ENCODE measurements at places on chromosomes 2 and 18. TPM values are rescaled to one million over a fixed set of nuclear protein-coding genes. Genes with fewer than 3 reads are reported as not detected.
A peak's percentile ranks its signal among the peaks of the same experiment; 100 is the strongest.

The RUFY4 gene
- total RNA-seq, result 1.9 TPM

The ST8SIA5 gene
- 0.09 TPM for total RNA-seq

The SNORC gene
- 4.1 TPM for total RNA-seq

The ADD2 gene
- total RNA-seq, result 24.3 TPM

The FLACC1 gene
- 3.7 TPM for total RNA-seq

The TFCP2L1 gene
- total RNA-seq, result 0.10 TPM

The GREB1L gene
- not detected for total RNA-seq

The GPR35 gene
- total RNA-seq, result 48.2 TPM

The COLEC11 gene
- total RNA-seq, result 0.41 TPM

The AMER3 gene
- not detected for total RNA-seq

The CFC1 gene
- not detected for total RNA-seq

The ST6GAL2 gene
- not detected for total RNA-seq

The TBR1 gene
- total RNA-seq, result 0.05 TPM

The CNDP2 gene
- 211 TPM for total RNA-seq

The SERPINB3 gene
- total RNA-seq, result not detected

- H3K27me3 ChIP-seq, result no peaks in the 10 kb centered on the region
- H3K4me1 ChIP-seq, result no peaks in the 10 kb centered on the region
- H3K36me3 ChIP-seq, result no peaks in the 10 kb centered on the region
Measured at GRCh38 chr2:11376071-11376470, 31.6 kb upstream of the ROCK2 start.

DNA sequence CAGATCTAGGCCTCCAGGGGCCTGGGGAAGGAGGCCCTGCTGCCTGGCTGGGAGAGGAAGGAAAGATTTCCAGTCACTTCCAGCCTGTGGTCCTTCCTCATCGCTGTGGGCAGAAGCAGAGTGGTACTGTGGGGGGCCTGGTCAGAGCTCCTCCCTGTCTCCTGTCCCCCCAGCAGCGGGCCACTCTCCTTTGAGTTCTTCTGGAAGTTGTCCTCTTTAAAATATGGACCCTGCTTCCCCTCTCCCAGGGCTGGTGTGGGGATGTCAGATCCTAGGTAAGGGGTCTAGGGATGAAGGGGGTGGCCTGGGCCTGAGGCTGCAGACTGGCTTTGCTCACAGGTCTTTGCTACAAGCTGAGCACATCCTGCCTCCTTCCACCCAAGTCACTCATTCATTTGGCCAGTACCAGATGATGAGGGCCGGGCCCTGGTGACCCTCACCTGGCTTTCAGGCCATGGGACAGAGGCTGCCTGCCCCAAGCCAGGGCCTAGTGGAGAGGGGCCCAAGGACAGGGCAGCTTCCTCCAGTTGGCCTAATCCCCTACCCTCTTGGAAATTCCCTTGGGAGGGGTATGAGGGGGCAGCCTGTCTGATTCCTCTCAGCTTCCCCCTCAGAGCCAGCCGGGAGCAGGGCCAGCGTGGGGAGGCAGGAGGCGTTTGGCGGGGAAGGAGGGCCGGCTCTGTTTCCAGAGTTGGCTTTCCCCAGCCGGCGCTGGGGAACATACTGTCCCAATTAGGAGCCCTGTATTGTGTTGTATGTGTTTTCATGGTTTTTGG, 231.9 kb downstream of the DYSF start:
- no peaks in the 10 kb centered on the region for H3K4me1 ChIP-seq
- H3K4me3 ChIP-seq, result no peak overlapping the region
- DNase-seq, result no peak
- no peak overlapping the region for H3K27ac ChIP-seq

- H3K36me3 ChIP-seq, result no peaks in the 10 kb centered on the region
- peaks cover 11% of the 10 kb centered on the region for H3K27me3 ChIP-seq
- H3K27ac ChIP-seq, result peak overlapping the region; percentile 91
- peak; percentile 79 for DNase-seq
- H3K4me3 ChIP-seq, result peak overlapping the region; percentile 82
Measured at GRCh38 chr2:113117541-113118262, 9.7 kb upstream of the IL1RN start.

DNA sequence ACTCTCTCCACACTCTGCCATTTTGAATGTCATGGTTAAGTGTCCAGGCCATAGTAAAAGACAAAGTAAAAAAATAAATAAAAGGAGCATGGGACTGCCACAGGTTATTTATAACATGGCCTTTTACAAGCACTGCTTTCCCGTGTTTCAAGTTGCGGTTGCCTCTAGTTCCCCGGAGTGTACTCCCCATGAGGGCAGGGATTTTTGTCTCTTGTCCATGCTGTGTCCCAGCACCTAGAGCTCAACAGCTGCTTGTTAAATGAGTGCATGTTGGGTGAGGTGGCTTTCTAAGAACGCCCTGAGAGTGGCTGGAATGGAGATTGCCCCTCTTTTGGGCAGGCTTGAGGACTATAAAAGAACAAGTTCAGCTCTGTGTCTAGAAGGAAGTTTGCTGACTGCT, 8.4 kb downstream of the CAVIN2 start:
- H3K36me3 ChIP-seq, result no peaks in the 10 kb centered on the region
- H3K27ac ChIP-seq, result no peak overlapping the region
- DNase-seq, result no peak
- no peaks in the 10 kb centered on the region for H3K4me1 ChIP-seq

- no peak overlapping the region for H3K4me3 ChIP-seq
- no peaks in the 10 kb centered on the region for H3K36me3 ChIP-seq
- no peaks in the 10 kb centered on the region for H3K4me1 ChIP-seq
- no peak overlapping the region for H3K27ac ChIP-seq
- H3K27me3 ChIP-seq, result no peaks in the 10 kb centered on the region
- DNase-seq, result no peak
Measured at GRCh38 chr18:3688690-3689089, 238.7 kb downstream of the TGIF1 start.

- H3K4me1 ChIP-seq, result peaks cover 39% of the 10 kb centered on the region
- H3K27me3 ChIP-seq, result peaks cover 32% of the 10 kb centered on the region
- DNase-seq, result no peak
- no peaks in the 10 kb centered on the region for H3K36me3 ChIP-seq
- H3K4me3 ChIP-seq, result no peak overlapping the region
Measured at GRCh38 chr2:8234757-8235374, 447.0 kb upstream of the ID2 start.

DNA sequence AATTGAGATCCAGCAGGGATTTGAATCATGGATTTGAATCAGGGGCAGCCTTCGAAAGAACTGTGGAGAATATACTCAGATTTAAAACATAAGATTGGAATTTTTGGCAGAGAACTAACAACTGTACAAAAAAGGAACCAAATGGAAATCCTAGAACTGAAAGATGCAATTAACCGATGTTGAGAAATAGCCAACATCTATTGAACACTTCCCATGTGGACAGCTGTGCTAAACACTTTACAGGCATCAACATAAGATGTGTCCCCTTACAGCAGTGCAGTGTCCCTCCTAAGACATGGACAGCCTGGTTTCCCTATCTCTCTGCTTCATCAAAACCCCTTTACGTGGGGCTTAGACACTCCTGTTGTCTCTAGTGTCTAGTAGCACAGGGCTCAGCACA, 3.7 kb upstream of the IL1RN start:
- peaks cover 11% of the 10 kb centered on the region for H3K27me3 ChIP-seq
- peaks cover 56% of the 10 kb centered on the region for H3K4me1 ChIP-seq
- H3K4me3 ChIP-seq, result peak overlapping the region; percentile 64
- no peak for DNase-seq

DNA sequence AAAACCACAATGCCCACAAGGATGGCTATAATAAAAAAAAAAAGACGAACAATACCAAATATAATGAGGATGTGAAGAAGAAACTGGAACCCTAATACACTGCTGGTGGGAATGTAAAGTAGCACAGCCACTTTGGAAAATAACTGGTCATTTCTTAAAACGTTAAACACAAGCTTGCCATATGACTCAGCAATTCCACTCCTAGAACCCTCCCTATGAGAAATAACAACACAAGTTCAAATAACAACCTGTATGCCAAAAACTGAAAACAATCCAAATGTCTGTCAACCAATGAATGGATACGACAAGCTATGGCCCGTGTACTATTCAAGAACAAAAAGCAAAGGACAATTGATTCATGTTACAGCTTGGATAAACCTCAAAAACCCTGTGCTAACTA, 7.0 kb upstream of the ALPK2 start:
- H3K27me3 ChIP-seq, result peaks cover 11% of the 10 kb centered on the region
- peak overlapping the region; percentile 88 for H3K27ac ChIP-seq
- H3K36me3 ChIP-seq, result no peaks in the 10 kb centered on the region
- peaks cover 57% of the 10 kb centered on the region for H3K4me1 ChIP-seq

GRCh38 chr18:21826641-21827302, 86.2 kb downstream of the MIB1 start:
- DNase-seq, result no peak
- H3K4me3 ChIP-seq, result no peak overlapping the region
- no peak overlapping the region for H3K27ac ChIP-seq
- no peaks in the 10 kb centered on the region for H3K27me3 ChIP-seq
- no peaks in the 10 kb centered on the region for H3K36me3 ChIP-seq
- H3K4me1 ChIP-seq, result no peaks in the 10 kb centered on the region

DNA sequence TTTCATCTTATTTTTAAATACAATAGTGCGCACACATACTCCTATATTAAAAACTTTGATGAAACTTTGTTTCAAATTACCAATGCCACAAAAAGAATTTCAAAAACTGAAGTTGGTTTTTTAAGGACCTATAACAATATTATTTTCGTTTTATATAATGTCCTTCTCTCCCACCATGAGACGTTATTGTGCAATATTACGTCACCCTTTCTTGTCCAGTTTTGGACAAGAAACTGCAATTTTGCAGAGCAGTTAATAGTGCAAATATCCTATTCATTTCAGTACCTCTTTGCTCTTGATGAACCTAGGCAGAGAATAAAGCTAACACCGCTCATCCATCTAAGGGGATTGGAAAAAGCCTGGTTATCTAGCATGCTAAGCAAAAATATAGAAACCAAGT, 9.7 kb upstream of the ZNF516 start:
- H3K4me1 ChIP-seq, result no peaks in the 10 kb centered on the region
- H3K27ac ChIP-seq, result no peak overlapping the region
- H3K27me3 ChIP-seq, result peaks cover 6% of the 10 kb centered on the region
- H3K4me3 ChIP-seq, result no peak overlapping the region

- H3K4me1 ChIP-seq, result peaks cover 6% of the 10 kb centered on the region
- H3K27me3 ChIP-seq, result peaks cover 7% of the 10 kb centered on the region
- no peak for DNase-seq
- H3K4me3 ChIP-seq, result no peak overlapping the region
Measured at GRCh38 chr2:102582845-102583244, 36.5 kb upstream of the SLC9A2 start.

- no peaks in the 10 kb centered on the region for H3K36me3 ChIP-seq
- H3K4me1 ChIP-seq, result no peaks in the 10 kb centered on the region
- no peak overlapping the region for H3K27ac ChIP-seq
- DNase-seq, result no peak
Measured at GRCh38 chr2:30694286-30695055, 112.8 kb downstream of the CAPN13 start.

DNA sequence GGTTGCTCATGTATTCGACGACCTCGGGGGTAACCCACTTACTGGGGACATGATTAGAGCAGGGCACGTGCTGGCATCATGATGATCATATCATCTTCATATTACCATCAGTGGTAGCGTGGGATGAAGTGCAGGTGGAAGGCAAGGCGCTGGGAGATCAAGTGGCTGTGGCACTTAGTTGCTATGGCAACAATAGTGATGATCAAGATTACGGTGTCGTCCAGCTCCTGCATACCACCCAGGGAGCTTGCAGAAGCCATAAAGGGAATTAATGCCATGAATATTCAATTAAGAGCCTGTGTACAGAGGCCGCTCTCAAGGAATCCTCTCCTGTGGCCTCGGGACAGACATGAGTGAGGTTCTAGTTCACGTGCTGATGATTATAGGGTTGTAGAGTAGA, 237.2 kb upstream of the COPS8 start:
- no peak for DNase-seq
- no peak overlapping the region for H3K4me3 ChIP-seq
- peaks cover 7% of the 10 kb centered on the region for H3K27me3 ChIP-seq

- H3K27ac ChIP-seq, result no peak overlapping the region
- no peaks in the 10 kb centered on the region for H3K27me3 ChIP-seq
- H3K36me3 ChIP-seq, result no peaks in the 10 kb centered on the region
- no peak for DNase-seq
Measured at GRCh38 chr2:100613719-100614118, 50.9 kb downstream of the PDCL3 start.

DNA sequence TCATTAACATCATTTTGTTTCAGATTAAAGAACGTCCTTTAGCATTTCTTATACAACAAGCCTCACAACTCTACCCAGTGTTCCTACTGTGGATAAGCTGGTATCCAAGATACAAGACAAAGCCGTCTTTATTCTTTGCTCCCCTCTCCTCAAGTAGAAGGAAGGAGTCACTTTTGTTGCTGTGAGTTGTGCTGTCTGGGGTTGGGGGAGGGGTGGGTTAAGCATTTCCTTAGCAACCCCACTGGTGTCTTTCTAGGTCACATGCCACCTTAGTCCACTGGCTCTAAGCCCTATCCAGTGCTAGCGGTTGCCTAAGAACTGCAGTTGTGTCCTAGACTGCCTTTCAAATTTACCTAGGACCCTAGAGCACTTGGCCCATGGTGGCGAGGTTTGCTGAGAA, 155.6 kb upstream of the PIEZO2 start:
- DNase-seq, result no peak
- H3K4me1 ChIP-seq, result peaks cover 9% of the 10 kb centered on the region
- H3K36me3 ChIP-seq, result no peaks in the 10 kb centered on the region
- H3K27me3 ChIP-seq, result no peaks in the 10 kb centered on the region
- no peak overlapping the region for H3K4me3 ChIP-seq

- no peaks in the 10 kb centered on the region for H3K27me3 ChIP-seq
- H3K27ac ChIP-seq, result no peak overlapping the region
- no peaks in the 10 kb centered on the region for H3K4me1 ChIP-seq
- DNase-seq, result no peak
Measured at GRCh38 chr2:135386993-135387392, 144.0 kb downstream of the ZRANB3 start.

DNA sequence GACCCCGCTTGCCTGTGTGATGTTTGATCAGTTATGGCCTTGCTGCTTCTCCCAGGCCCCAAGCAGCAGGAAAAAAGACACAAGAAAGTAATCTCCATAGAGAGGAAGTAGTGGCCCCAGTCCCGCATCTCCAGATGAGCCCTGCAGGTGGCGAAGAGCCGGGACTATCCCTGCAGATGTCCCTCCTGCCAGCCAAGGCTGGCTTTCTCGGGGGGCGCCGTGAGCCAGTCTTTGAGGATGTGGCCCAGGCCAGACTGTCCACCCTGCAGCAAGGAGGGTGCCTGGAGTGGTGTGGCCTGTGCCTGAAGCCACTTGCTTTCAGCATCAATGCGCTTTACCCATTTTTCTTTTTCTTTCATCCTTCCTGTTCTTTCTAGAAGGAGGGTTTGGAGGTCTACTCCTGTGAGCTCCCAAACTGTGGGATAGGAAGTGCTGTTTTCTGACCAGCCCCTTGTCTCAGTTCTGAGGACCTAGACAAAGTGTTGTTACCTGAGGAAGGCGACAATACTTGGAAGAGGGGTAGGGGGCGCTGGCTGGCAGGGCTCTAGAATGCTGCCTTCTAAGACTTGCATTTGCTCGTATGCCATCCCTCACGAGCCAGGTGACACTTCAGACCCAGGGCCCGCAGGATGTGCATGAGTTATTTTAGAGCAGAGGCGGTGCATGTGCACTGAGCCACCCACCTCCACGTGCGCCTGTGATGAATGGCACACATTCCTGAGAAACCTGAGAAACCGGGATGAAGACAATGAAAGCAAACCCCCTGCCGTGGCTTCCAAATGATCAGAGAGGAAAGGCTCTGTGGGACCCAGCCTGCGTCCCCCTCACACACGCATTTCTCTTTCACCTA, 255.8 kb downstream of the FBXO15 start:
- H3K4me3 ChIP-seq, result no peak overlapping the region
- H3K27me3 ChIP-seq, result no peaks in the 10 kb centered on the region
- no peaks in the 10 kb centered on the region for H3K36me3 ChIP-seq
- H3K27ac ChIP-seq, result no peak overlapping the region
- peaks cover 12% of the 10 kb centered on the region for H3K4me1 ChIP-seq
